Fibroblast of skin of left biceps (primary cell): ENCODE measurements at places on chromosomes 1 and 21.

DNA sequence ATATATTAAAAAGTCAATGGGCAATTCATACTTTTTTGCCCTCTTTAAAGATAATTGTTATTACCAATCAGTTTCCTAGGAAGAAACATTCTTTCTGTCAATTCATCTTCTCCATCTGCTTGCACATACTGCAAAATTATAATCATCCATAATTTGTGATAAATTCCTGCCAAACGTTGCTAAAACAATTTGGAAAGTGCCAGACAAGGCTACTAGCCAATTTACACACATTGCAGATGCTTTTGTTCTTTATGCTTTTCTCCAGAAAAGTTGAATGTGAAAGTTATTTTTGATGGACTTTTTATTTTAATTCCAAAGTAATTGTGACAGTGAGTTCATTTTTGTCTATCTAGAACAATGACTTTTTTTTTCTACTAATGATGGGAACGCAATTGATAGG is 992.8 kb upstream of the ADGRL2 start:
- DNase-seq: no peak

GRCh38 chr21:42360317-42360716 is 6.0 kb downstream of the TFF1 start:
- DNase-seq: no peak

GRCh38 chr1:207789792-207790787 is 38.2 kb downstream of the CD46 start:
- DNase-seq: no peak

DNA sequence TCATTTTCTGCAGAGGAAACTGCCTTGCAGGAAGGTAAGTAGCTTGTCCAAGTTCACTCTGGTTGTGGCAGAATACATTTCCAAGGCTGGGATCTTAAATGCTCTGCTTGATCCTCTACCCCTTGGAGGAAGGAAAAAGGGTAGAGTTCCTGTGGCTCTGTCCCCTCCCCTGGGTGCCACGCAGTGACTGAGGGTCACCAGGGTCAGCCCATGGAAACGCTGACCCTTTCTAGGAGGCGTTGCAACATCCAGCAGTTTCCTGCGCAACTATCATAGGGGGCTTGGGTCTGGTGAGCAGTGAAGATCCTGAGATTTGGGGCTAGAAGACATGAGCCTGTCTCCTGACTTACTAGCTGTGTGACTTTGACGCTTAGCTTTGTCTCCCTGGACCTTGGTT is 29.4 kb upstream of the EPS8L3 start:
- no peak for DNase-seq

DNA sequence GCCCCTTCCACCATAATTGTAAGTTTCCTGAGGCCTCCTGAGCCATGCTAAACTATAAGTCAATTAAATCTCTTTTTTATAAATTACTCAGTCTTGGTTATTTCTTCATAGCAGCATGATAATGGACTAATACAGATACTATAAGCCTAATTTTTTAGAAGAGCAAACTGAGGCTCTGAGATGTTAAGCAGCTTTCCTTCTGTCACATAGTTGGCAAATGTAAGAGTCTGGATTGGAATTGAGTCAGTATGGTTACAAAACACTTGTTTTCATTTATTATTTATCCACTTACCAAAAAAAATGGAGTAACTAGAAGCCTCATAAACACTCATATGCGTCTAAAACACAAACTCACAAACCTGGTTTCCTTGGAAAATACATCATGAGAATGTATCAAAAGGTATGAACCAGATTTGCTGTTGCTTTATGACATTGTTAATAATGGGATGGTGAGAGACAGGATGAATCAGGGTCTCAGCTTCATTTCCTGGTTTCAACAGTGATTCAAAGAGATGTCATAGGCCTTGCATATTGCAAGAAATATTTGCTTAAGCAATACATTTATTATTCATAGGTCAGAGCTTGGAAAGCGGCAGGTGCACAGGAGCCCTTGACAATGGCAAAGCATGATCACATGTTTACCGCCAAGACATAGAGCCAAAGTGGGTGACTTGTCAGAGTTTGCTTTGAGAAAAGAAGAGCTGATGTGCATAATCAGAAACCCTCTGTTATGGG is 221.5 kb downstream of the GRIK1 start:
- DNase-seq: no peak

DNA sequence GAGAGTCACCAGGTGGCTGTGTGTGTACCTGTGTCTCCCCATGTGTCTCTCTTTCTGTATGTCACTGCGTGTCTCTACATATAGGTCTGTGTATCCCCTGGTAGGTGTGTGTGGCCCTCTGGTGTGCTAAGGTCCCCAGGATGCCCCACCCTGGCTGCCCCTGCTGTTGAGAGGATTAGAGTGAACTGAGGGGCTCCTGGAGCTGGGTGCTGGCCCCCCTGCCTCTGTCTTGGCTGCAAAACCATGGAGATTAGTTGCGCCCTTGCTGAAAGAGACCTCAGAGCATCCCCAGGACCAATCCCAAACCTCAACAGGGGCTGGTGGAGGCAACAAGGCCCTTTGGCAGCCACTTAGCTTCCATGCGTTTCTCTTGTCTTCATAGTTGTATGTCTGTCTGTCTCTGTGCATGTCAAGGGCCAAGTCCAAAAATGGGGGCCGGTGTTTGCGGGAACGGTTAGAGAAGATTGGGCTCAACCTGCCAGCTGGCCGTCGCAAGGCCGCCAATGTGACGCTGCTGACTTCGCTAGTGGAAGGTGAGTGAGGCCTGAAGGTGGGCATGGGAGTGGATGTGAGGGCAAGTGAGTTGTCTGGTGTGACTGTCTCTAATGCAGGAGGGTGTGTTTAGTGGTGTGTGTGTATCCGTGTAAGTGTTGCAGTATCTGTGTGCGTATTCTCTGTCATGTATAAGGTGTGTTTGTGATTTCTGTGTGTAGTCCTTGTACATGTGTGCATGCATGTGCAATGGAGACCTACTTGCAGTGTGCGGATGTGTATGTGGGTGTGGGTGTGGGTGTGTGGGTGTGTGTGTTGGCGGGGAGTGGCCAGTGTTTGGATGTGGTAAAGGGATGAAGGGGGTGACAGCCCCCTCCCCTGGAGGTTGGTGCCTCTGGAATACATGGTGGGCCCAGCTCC is 16.7 kb downstream of the TFAP2E start:
- DNase-seq: no peak

DNA sequence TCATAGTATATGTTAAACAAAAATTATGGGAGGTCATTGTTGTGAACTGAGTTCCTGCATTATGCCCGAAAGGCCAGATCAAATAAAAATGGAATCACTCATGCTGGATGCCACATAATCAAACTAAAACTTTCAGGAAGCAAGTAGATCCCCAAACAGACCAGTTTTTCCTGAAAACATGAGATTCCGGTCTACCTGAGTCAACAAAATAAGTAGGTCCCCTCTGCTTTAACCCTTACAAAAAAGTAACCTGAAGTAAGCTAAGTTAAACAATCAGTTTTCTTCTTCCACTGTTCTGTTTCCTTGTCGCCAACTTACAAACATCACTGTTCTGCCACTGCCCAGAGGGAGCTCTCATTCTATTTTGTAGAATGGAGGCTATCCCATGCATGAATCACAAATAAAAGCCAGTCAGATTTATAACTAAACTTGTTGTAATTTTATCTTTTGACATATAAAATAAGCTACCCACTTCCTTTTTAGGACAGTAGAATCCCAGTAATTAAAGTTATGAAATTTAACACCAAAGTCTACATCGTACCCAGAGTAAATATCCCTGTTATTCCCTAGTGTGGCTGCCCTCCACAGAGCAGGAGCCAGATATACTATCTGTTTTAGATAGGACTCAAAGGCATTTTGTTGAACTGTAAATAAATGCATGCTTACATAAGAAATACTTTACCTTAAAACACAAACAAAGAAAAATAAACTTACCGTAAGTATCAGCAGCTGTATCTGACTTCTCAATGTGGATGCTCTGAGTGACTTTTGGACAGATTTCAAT is 149.4 kb downstream of the TIAM1 start:
- no peak for DNase-seq

GRCh38 chr1:224700918-224701531 is 84.9 kb downstream of the CNIH3 start:
- DNase-seq: no peak

GRCh38 chr1:40308036-40308727 is 8.9 kb downstream of the COL9A2 start:
- DNase-seq: no peak

DNA sequence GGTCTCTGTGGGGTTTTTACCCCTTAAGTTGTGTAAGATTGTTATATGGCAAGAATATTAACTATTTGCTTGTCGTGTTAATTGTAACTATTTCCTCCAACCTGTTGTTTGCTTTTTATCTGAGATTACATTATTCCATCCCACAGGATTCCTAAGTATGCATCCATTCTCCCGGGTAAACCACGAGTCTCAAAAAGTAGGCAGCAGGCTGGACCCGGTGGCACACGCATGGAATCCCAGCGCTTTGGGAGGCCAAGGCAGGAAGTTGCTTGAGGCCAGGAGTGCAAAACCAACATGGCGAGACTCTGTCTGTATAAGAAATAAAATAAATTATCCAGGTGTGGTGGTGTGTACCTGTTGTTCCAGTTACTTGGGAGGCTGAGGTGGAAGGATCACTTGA is 12.6 kb upstream of the RSPO1 start:
- no peak for DNase-seq

GRCh38 chr1:85158910-85159309 is 41.9 kb downstream of the SYDE2 start:
- DNase-seq: no peak

- DNase-seq: no peak
Observed at GRCh38 chr1:14976256-14976655, 177.3 kb upstream of the TMEM51 start.

DNA sequence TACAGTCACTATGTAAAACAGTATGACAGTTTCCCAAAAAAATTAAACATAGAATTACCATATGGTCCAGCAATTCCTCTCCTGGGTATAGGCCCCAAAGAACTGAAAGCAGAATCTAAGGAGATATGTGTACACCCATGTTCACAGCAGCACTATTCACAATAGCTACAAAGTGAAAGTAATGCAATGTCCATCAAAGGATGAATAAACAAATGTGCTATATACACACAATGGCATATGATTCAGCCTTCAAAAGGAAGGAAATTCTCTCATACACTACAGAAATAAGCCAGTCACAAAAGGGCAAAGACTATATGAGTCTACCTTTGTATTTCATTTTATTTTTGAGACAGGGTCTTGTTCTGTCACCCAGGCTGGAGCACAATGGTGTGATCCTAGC is 120.4 kb downstream of the TOMM20 start:
- DNase-seq: no peak

DNA sequence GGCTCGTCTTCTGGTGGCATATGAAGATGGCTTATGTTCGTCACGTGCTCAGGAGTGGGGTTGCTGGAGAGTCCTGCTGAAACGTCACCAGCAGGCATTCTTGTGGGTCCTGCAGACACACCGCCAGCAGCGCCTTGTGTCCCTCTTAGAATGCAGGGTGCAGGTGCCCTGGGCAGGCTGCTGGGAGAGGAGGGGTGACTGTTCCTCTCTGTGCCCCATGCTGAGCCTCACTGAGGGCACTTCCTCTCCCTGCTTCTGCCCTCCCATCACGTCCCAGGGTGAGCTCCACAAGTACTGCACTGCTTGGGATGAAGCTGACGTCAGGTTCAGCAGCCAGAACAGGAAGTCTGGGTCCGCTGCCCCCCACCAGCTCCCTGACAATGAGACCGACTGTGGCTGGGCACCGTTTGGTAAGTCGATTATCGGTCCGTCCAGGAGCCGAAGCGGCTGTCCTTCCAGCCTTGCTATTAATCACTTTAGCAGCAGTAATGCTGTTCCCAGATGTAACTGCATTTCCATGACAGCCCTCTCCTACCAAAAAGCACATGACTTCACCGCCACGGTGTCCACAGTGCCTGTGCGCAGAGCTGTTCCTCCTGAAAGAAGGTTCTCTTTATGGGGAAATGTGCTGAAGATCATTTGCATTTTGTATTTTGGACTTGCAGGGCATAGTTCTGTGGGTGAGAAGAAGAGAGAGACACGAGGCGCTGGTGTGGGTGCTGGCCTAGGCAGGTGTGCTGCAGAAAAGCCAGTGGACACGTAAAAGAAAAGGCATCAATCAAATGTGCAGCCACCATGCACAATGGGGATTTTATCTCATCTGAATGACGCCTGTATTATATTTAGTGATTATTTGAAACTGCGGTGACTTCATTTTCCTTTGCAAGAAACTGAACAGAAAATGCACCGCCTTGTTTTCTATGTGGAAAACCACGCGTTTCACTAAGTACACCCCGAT is 21.0 kb downstream of the SLC37A1 start:
- no peak for DNase-seq

- no peak for DNase-seq
Observed at GRCh38 chr1:41774471-41774990, 144.2 kb downstream of the HIVEP3 start.

DNA sequence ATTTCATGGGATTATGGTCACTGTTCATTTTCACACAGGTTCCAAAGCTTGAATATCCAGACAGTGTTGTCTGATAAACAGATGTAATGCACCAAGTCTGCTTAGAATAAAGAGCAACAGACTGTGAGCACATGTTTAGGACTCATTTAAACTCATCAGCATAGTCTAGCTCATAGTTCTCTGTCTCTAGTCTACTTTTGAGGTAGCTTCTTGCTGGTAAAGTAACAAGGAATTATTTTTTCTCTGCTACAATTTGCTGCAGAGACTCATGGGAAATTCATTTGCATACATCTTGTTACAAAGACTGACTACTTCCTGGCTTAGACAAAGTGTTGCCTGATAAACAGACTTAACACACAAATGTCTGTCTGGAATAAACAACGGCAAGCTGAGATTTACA is 187.2 kb downstream of the NFIA start:
- DNase-seq: no peak

DNA sequence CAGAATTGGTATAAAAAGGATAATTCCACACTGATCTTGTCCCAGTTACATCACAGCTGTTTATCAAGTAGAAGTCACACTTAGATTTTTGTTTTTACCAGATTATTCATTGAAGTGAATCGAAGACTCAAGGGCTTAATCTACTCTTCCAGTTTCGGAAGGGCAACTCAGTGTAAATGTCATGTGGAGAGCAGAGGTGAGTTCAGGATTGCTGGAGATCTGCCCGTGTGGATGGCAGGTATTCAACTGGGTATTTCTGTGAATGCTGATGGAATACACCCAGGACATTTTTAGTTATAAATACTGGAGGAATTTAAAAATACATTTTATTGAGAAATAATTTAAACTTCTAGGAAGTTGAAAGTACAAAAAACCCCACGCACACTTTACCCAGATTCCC is 19.4 kb downstream of the CC2D1B start:
- no peak for DNase-seq

DNA sequence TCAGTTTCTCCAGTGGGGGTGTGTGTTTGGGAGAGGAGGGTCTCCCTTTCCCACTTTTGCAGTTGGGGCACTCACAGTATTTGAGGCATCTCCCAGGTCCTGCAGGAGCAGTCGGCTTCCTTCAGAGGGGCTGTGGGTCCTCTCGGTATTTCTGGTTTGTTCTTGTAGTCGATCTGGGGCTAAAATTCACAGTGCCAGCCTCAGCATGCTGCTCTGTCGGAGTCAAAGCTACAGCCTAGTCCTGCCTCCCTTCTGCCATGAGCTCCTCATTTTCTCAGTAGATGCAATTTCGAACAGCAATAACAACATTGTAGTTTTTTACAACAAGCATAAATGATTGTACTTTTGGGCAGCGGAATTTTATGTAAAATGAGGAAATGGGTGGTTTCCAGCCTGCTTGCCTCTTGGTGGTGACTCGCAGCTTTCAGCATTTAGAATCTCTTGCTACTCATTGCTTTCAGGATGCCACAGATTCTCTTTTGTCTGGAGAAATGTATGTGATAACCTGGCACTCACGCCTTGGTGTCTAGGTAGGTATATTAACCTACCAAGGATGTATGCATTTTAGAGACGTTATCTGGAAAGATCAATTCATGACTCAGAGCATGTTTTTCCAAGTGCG is 82.4 kb upstream of the C21orf91 start:
- no peak for DNase-seq

GRCh38 chr1:54906586-54906985 is 19.6 kb upstream of the DHCR24 start:
- DNase-seq: no peak
